ENCODE measurements at places on chromosomes 6 and 20.

DNA sequence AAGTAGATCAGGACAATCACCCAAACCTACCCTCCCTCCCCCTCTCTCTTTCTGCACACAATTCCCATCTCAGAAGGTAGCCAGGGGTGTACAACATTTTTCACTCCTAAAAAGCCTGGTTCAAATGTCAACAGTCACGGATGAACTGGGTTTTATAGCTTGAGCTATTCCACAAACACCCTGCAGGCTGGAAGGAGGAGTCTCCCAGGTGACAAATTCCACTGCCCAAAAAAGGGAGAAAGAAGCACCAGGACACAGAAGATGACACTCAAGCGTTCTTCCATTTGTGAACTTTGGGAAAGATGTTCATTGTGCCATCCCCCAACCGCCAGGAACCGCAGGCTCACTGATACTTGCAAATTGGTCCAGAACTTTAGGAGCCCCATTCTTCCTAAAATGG, 111.5 kb upstream of the NFATC2 start:
- no peak for DNase-seq

DNA sequence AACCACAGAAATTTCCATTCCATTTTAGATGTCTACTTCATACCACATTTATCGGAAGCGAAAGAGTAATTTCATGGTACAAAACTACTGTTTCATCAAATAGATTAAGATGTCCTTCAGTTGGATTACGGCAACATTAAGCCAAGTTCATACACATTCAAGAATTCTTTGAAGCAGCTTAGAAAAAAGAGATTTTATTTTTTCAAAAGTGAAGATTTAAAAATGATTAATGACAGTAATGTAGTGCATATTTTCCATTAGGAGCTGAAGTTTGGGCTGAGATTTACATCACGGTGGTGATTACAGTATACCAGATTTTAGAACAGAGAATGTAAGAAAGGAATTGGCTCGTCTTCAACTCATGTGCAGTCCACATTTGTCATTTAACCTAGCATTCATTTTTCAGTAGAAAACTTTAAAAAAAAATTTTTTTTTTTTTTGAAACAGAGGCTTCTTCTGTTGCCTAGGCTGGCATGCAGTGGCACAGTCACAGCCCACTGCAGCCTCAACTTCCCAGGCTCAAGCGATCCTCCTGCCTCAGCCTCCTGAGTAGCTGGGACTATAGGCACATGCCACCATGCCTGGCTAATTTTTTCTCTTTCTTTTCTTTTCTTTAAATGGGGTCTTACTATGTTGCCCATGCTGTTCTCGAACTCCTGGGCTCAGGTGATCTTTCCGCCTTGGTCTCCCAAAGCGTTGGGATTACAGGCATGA, 1.9 kb downstream of the SYNJ2 start:
- DNase-seq, result no peak

GRCh38 chr6:74467533-74468215, 738.2 kb downstream of the COL12A1 start:
- no peak for DNase-seq

- no peak for DNase-seq
These were observed 6.6 kb downstream of the CCDC167 start for GRCh38 chr6:37492991-37493660.

Data from CD4-positive, alpha-beta T cell treated with Interleukin-15 for 4 hours (primary cell).